NCI-H2081 (cell line): ENCODE measurements at places on chromosomes 4 and X.

DNA sequence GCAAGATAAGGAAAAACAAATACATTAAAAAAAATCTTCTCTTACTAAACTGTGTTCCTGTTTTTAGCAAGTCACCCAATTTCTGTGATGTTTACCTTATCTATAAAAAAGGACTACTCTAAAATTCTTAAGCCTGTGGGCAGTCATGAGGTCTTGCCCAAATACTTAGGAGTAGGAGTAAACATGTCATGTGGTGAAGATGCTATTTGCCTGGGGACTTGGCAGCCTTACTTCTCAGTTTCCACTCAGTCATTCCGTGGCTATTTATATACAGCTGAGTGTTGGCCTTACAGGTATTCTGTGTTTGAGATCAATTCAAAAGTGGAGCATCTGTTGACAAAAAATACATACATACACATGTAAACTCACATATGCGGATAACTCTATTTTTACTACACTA, 89.9 kb upstream of the TLR2 start:
- DNase-seq, result no peak

DNA sequence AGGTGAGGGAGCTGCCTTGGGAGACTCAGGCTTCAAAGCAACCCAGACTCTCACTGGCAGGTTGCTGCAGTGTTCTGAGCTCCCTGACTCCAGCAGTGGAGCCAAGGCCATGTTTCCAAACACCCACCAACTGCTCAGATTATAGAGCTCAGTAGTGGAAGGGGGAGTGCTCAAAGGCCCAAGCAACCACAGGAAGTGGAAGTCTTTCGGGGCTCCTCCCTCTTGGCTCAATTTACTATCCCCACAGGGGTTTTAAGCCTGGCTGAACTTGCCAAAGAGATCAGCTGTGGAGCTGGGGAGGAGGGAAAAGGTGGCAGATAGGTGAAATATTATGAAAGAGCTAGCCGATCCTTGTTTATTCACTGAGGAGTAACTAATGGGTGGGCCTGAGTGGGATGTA, 82.5 kb downstream of the HPRT1 start:
- peak; percentile 69 for DNase-seq

DNA sequence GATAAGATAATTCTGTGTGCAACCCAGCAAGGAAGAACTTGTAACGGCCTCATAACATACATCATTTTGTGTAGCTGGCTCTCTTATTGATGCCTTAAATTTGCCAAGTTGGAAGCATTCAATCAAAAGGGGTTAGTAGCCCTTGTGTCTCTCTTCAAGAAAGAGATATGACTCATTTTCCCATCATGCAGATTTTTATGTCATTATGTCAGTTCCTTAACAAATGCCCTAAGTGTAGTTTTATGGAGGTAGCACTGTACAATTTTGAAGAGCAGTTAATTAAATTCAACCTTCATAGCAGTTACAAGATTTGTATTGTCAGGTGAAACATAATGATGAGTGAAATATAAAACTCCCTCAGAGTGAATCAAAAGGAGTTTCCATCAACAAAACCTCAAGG, 215.6 kb downstream of the GRIA3 start:
- DNase-seq, result no peak

GRCh38 chrX:71111141-71111843, at the start of gene IL2RG:
Gene IL2RG, minus strand, starts transcription at chrX:71111577. Its CDS starts 38 bp downstream, at chrX:71111539.
- DNase-seq, result no peak

GRCh38 chrX:71930298-71930697, 19.7 kb downstream of the NHSL2 start:
- no peak for DNase-seq

DNA sequence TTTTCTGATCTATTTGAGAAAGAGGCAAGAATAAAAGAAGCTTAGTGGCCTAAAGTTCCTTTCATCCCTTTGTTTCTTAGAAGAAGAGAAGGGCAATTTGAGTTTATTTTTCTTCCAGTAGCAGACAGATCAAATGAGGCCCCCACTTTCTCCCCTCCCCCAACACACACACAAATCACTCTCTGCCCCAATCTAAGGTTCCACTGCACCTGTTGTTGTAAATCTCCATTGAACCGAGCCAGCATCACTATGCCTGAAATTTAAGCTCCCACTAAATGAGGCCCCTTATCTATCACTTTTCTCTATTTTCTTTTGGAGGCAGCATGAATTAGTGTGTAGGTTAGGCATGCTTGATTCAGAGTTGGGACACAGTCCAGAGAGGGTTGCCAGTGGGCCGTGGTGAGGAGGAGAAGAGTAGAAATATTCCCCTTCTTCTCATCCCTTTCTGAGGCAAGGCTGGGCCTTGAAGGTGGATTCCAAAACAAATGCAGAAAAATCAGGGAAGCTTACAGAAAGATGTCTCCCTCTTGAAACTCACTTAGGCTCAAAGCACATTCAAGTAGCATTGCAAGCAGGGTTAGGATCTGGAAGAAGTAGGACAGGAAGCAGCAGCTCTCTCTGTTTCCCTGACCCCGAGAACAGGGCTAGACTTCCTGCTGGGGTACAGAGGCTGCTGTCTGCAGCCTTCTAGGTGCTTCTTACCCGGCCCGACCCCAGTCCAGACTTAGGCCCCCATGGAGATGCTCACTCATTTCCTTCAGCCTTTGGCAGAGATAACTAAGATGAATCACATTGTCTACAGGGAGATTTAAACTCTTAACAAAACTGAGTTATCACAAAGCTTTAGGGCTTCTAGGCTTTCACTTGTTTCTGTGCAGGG, 70.7 kb downstream of the RASL11B start:
- DNase-seq, result no peak

DNA sequence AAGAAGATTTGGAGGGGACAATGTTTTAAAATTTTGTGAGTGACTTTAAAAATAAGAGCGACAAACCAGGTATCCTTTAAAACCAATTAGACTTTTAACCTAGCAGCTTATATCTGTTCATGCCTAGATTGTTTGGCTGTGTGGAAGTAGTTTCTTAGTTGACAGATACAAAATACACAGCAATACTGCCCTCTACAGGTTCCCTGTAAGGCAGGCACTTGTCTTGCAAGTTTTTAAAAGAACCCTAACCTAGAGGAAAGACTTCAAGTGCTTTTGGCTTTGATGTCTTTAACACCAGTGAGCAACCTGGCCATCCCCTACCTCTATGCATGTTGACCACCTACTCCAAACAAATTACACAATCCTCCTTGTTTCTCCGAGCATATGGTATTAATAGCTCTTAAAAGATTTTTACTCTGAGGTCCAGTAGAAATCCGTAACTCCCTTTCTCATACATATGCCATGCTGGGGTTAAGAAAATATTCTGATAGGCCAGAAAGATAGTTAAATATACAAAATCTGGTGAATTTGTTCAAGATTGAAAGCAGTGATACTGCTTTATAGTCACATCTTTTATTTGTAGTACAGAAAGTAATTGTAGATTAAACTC, 273.0 kb downstream of the ARHGAP24 start:
- DNase-seq, result peak; percentile 65

DNA sequence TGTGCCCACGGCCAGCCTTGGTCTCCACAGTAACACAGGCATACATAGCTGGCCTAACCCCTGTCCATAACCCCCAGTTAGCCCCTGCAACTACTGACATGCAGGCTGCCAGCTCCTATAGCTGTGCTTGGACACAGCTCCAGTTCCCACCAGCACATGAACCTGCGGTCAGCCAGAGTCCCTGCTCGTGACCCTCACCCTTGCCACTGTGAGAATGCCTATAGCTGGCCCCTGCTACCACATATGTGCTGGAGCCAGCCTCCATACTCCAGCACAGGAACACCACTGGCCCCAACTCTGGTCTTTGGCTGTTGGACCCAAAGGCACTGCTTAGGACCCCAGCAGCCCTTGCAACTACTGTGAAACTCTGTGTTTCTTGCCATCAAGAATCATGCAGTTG, 930.9 kb downstream of the ADGRL3 start:
- no peak for DNase-seq
